NCI-H2081 treated with DMSO at 0.1 percent for 48 hours (cell line): ENCODE measurements at places on chromosomes 3 and 15.

GRCh38 chr15:72306211-72306785, 13.7 kb downstream of the CELF6 start:
- DNase-seq = no peak

DNA sequence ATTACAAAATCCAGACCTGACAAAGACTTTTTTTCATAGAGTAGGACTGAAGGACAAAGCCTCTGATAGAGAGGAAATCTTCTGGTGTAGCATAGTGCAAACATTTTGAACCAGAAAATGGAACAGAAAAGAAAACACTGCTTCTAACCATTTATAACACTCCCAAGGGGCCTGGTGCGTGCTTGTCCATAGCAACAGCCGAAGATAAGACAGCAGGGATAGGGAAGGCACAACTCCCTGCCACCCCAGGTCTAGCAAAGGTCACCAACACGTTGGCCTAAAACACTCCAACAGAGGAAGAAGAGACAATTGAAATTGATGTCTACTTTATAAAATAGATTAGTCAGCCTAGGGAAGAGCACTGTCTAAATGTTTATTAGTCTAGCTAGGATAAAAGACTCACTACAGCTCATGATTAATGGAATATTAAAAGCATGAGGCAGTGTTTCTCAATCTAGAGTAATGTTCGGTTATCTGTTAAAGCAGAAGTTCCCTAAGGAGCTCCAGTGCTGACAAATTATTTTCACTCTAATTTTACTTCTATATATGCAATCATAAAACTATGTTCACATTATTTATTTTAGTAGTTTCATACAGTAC, 145.2 kb downstream of the P3H2 start:
- DNase-seq = no peak

- peak; percentile 36 for DNase-seq
These were observed 163.7 kb downstream of the PLD1 start for GRCh38 chr3:171646357-171647133.

DNA sequence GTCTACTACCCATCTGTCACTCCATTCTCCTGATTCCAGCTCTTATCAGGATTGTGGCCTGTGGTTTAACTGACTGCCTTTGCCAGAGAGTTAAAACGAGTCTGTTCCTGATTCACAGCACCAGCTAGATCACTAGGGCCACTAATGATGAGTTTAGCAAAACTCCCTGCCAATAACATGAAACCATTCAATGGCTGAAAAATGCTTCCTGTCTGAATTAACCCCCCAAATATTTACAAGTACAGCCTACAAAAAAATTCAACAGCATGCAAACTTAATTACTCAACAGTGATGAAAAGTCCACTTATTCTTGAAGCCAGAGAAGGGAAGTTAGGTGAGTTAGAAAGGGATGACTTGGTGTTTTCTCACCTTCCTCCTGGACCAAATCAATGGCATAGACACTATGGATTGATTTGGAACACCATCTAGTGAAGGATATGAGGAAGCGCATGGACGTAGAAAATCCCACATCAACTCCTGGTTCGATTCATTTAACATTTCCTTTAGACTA, 141.4 kb downstream of the TGFBR2 start:
- no peak for DNase-seq

- no peak for DNase-seq
These were observed 104.9 kb upstream of the TRIM42 start for GRCh38 chr3:140573011-140573410.

DNA sequence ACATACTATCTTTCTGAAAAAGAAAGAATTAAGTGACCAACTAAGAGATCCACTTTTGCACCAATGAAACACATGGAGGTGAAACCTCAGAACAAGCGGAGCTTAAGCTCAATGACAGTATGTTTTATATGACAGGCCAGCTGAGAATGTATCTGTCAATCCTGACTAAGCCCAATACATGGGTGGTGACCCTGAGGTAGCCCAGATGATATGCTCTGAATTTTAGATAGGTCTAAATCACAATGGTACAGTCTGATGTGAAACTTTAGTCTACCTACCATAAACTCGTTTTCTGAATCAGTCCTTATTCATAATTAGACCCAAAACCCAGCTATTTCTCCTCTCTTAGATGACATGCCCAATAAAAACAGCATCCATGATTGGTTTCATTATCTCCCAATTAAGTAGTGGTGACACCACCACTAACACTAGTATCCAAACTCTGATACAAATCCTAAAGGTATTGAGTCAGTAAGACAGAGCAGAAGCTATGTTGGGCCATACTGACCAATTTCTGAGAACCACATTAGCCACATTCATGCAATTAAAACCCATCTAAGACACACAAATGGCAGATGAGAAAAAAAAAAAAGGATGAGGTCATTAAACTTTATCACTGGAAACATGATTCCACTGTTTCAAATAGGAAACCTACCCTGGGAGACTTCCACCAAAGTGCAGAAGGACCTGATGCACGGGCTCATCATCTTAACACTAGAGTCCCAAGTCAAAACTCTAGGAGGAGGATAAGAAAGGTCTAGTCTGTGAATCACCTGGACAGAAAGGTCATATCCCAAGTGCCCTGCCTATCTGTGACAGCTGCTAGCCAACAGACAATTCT, 20.6 kb downstream of the CMTM6 start:
- no peak for DNase-seq

DNA sequence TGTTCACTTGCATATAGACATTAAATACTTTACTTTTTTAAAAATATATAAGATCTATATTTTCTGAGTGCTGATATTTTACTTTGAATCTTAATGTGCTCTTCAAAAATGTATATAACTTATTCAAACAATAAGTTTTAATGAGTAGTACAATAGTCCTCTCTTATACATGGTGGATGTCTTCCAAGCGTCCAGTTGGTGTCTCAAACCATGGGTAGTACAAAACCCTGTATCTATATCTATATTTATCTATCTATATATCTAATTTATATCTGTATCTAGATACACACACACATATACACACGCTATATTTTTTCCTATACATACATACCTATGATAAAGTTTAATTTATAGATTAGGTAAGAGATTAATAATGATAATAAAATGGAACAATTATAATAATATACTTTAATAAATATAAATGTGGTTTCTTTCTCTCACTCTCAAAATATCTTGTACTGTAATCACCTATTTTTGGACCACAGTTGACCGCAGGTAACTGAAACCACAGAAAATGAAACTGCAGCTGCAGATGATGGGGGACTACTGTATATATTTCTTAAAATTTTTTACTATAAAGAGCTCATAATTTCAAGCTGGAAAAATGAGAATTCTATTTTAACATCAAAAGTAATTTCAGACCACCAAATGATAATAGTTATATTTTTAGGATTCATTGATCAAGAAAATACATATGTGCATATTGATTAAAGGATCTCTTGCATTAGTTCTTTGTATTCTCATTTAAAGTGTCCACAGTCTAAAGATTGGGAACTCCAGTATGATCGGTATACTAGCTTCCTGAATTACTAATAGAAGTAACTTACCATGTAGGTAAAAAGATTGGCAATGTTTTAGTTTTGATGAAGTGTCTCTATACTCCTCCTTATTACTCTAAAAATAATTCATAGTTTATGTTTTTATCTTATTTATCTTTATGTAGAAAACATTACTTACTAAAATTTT, 215.1 kb upstream of the MLF1 start:
- DNase-seq = no peak

- no peak for DNase-seq
These were observed 244.9 kb downstream of the FAM43A start for GRCh38 chr3:194930377-194931204.

GRCh38 chr3:96039632-96040031, 774.8 kb upstream of the EPHA6 start:
- DNase-seq = no peak

DNA sequence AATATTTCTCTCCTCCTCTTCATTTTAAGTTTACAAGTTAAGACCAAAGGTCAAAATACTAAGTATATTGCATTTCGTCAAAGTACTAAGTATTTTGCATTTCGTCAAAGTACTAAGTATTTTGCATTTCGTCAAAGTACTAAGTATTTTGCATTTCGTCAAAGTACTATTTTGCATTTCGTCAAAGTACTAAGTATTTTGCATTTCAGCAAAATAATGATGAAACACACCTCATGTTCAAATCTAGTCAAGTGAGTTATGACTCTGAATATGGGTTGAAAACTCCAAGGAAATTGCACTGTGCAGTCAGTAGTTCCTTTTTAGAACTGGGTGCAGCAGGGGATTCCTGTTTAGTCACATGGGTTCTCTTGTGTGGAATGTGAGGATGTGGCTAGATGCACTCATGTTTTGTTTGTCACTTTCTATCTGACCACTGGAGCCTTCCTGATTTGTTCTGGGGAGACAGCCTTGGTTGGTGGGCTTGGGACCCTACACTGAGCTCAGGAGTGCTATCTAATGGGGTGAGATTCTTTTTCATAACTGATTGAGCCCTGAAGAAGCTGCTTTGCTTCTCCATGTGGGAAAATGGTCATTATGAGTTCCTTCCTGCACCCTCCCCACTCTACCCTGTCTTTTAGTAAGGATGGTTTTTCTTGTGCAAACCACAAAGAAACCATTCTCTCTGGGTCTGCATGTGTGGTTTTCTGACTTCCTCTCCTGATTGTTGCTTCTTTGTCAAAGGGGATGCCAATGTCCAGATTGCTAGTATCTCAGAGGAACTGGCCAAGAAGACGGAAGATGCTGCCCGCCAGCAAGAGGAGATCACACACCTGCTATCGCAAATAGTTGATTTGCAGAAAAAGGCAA, 73.4 kb downstream of the CCK start:
- DNase-seq = no peak

- DNase-seq = no peak
These were observed 47.4 kb downstream of the SEMA6D start for GRCh38 chr15:47764666-47765065.

- DNase-seq = no peak
These were observed at the start of gene LCTL for GRCh38 chr15:66565741-66566144. TSS of gene LCTL (minus strand) at chr15:66565998. CDS start at chr15:66565365, 633 bp downstream.

DNA sequence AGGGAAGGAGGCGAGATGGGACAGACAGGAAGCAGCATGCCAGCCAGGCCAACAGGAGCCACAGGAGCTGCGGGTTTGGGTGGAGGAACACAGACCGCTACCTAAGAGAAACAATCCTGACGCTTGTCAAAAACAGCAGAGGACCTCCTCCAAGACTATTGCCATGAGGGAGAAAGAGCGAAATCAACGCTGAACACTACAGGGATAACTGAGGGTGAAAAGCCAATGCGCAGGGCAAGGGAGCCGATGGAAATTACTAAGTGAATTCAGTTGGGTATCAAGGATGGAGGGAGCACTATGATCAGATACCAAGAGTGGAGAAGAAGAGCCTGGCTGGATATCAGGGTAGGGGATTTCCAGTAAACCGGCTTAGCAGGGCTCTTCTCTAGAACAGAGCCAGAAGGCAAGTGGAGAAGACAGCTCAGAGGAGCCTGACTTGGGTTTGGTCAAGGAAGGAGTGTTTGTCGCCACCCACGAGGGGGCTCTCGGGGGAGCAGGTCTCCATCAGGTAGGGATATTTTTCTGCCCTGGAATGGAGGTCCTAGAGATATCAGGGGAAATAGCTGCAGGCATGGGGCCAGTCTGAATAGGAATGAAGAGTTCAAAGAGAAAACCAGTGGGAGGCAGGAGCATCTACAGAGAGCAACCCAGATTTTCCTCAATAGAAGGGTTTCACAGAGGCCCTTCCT, 48.4 kb downstream of the SLC41A3 start:
- DNase-seq = no peak

DNA sequence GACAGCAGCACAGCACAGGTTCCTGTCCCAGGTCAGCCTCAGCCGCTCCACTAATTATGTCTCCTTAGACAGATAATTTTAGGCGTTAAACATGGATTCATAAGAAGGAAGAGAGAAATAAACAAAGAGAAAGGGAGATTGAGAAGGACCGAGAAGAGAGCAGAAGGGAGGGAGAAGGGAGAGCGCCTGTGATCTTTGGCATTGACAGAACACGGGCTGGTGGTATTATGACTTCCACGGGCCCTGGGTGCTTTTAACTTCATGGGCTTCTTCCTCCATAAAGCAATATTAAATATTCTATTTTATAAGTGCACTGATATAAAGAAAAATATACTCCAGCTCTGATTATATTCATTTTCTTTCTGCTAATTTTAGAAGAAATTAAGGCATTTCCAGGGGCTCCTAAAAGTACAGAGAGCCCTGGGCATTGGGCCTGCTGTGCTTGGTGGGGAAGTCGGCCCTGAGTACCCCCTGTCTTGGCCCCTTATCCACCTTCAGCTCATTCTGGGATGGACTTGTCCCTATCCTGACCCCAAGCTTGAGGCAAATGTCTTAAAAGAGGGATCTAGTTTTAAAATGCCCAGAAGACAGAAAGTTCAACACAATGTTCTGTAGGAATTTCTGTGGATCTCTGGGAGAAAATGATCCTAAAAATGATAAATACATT, 135.3 kb downstream of the MEX3B start:
- no peak for DNase-seq

- no peak for DNase-seq
These were observed 34.6 kb upstream of the FGD5 start for GRCh38 chr3:14784087-14784681.

GRCh38 chr3:24764236-24764915, 269.7 kb upstream of the THRB start:
- DNase-seq = no peak

- no peak for DNase-seq
These were observed 157.3 kb upstream of the BHLHE40 start for GRCh38 chr3:4821975-4822374.

GRCh38 chr3:38151667-38152265, 13.3 kb downstream of the MYD88 start:
- no peak for DNase-seq

- DNase-seq = no peak
These were observed 354.3 kb upstream of the TRIM42 start for GRCh38 chr3:140323561-140323960.

DNA sequence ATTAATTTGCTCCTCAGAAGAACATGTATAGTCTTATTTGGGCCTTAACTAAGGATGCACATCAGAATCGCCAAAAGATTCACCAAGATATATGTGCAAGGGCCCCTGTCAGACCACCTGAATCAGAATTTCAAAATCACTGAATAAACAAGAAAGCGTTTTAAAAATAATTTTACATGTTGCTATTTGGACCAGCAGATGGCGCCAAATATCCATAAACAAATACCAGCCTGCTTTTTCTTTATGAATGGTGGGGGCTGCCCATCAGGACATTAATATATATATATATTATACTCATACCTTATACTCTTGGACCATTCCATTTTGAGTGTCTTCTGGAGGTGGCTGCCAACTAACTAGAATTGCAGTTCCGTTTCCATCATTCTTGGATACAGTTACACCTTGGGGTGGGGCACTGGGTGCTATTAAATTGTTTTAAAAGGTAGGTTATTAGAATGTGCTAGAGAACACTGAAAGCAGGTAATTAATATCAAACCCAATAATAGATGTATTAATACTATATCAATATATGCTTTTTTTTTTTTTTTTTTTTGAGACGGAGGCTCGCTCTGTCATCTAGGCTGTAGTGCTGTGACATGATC, 1108.3 kb downstream of the ROBO1 start:
- DNase-seq = no peak
